Left lung (tissue), 14 donors: ENCODE measurements at places on chromosomes 6 and 20. TPM values are rescaled to one million over a fixed set of nuclear protein-coding genes. Genes with fewer than 3 reads are reported as not detected.

The SRSF12 gene
- 11.2 TPM for polyA plus RNA-seq

The COL9A1 gene
- 1.5 TPM for polyA plus RNA-seq

DNA sequence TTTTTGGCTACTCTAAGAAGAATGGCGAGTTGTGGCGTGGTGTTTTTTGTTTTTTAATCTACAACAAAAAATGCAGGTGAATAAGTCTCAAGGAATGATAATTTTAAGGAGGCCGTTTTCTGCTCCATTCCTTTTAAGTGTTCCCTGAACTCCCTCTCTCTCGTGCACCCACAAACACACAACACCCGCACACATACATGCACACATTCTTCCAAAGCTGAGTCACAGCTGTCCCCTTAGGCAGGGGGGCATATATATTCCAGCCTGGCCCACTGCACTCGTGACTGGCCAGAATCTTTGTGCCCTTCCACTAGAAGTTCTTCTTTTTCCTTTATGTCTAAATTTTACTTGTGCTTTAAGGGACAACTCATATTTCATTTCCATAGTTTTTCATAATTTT lies 405.7 kb downstream of the LMBRD1 start:
- no peak for DNase-seq

DNA sequence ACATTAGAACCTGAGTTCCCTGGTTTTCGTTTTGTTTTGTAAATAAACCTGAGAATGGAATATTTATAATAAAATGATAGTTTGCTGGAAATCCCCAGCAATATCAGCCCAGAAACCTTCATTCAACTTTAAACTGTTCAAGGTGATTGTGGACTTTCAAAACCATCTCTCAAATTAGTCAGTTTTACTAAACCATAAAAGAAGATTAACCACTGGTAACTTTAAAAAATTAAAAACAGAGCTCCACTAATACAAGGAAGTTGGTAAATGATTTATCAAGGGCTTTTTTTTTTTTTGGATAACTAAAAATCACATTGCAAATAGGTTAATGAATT lies 10.0 kb downstream of the MBOAT1 start:
- DNase-seq, result no peak

GRCh38 chr20:19986419-19986818 lies 30.7 kb upstream of the NAA20 start:
- no peak for DNase-seq

DNA sequence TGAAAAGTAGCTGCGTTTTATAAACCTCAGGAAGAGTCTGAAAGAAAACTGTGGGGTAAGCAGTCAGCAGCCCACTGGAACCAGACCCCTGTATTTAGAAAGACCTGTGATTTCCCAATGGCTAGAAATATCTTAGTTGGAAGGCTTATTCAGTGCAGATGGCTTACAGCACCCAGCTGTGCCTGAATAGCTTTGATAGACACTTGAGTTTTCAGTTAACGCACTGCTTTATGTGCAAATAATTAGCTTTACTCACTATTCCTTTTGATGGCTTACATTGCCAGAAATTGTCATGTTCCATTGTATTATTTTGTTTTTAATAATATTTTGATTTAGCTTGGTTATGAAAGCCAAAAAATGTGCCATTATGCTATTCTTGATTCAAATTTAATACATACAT lies 465.3 kb upstream of the SYNCRIP start:
- no peak for DNase-seq
